Right ventricle myocardium inferior (tissue), 1 donor: ENCODE measurements at places on chromosomes 16 and 17.

DNA sequence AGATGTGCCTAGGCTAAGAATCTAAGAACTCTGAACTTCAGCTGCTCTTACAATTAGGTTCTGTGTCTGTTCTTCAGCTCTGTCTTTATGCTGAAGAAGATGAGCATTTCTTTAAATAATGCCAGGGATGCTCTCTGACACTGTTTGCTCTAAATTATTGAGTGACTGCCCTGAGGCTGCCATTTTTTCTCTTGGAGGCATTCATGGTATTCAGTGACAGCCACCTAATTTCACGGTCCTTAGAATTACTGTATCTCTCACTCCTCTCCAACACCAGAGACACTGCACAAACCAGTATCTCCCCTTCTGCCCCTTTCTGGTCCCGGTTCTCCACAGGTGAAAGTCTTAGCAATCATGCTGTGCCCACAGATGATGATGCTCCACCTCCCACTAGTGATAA lies 123.6 kb upstream of the MPHOSPH6 start:
- no peak for DNase-seq

- no peak for DNase-seq
Measured at GRCh38 chr16:79417601-79418008, 182.9 kb downstream of the MAF start.

DNA sequence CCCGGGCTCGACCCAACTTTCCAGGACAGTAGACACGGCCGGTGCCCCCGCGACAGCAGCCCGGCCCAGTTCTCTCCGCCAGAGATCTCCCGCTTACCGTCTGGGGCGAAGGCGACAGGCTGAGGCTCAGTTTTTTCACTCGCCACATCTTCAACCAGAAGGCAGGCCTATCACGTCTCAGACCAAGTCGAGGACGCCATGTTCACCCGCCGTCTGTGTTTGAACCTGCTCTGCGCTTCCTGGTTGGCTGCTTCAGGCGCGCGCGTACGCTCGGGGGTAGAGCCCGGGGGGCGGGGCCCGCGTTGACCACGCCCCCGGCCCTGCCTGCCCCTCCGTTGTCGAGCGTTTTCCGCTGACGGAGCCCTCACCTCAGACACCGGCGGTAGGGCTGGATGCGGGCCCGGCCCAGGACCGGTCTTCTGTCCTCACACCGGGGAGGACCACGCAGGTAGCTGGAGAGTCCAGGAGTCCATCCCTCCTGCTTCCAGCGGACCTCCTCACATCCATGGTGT lies at the start of gene SPAG5:
Gene SPAG5 (minus strand): TSS at position 227 of the 512 bp plus-strand sequence. CDS start 79 bp downstream, at position 148.
- DNase-seq = peak; percentile 97

DNA sequence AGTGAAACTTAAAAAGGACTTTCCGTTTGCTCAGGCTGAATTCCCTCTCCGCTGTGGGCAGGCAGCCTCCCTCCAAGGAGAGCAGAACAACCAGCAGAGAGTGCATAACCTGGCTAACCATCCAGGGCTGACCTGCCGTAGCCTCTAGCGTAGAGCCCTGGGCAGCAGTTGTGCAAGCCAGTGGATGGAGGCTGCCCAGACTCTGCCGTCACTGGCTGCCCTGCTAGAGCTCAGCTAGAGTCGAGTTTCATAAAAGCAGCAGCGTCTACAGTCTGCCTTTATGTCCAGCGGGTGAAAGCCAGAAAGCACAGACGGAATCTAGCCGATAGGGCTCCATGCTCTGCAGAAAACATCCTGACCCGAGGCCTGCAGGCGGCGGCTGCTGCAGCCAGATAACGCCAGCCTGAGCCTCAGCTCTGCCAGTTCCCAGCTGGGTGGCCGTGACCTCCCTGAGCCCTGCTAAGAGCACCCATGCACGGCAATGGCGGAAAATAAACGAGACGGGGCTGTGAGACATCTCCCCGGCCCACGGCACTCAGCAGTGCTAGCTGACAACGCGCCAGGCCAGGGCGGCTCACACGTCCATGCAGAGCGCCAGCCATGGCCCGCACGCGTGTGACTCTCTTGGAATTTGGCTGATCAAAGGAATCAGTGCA lies 231.3 kb downstream of the ENGASE start:
- no peak for DNase-seq

DNA sequence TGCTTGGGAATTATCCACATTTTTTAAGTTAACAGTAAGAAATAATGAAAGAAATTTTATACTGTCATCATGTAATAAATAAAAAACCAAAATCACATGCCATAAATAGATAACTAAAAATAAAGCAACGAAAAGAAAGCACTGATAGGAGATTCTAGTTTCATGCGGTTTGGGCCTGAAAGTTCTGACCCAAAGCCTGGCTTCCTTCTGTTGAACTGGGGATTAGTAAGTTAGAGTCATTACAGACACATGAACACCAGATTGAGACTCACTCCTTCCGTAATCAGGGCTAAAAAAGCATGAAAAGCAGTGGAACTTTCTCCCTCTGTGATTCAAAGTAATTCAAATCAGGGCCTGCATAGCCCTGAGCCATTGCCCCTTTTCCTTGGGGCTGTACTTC lies 13.2 kb upstream of the SLC6A2 start:
- DNase-seq = no peak
